ENCODE measurements at places on chromosomes 6 and 20. TPM values are rescaled to one million over a fixed set of nuclear protein-coding genes. Genes with fewer than 3 reads are reported as not detected.

Gene BCL2L1
- 42.5 TPM for total RNA-seq

Gene ABCF1
- 17.7 TPM for total RNA-seq

Gene PSMB8
- total RNA-seq = 2.0 TPM

Gene PXDC1
- 9.1 TPM for total RNA-seq

All from temporal lobe (tissue), 4 donors.